ENCODE measurements at places on chromosomes 5 and 9.

GRCh38 chr5:106858616-106859015 is 812.1 kb downstream of the EFNA5 start:
- no peak for DNase-seq

- no peak for DNase-seq
Observed at GRCh38 chr5:170437621-170438375, 48.6 kb upstream of the KCNMB1 start.

- DNase-seq: no peak
Observed at GRCh38 chr5:126365446-126366198, 57.6 kb upstream of the GRAMD2B start.

- DNase-seq: no peak
Observed at GRCh38 chr5:88214655-88215054, 54.0 kb downstream of the TMEM161B start.

GRCh38 chr9:4686112-4686511 is 6.7 kb downstream of the CDC37L1 start:
- no peak for DNase-seq

DNA sequence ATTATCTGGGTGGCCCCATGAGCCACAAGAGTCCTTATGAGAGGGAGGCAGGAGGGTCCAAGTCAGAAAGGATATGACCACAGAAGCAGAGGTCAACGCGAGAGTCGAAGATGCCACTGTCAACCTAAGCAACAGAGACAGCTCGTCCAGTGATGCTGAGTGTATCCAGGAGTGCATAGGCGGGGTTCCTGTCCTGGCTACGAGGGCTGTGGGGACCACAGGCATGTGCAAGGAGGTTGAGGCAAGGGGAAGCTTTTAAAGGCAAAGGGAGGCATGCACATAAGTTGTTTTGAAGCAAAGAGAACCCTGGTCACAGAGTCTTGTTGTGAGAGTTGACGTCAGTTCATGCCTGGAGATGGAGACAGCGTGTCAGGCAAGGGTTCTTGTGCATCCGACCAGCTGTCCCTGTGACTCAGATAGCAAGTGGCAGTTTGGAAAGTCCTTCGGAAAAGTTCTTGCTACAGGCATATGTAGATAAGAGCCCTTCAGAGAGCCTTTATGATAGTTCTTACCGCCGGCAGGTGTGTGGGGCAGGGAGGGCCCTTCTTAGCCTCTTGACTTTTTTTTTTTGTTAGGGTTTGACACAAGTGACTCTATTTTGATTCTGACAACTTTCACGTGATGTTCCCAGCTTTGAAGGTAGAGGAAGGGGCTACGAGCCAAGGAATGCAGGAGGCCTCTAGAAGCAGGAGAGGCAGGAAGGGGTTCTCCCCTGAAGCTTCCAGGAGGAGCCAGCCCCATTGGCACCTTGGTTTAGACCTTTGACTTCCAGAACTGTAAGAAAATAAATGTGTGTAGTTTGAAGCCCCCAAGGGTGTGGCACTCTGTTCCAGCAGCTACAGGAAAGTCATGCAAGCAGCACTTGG is 66.0 kb upstream of the FCN1 start:
- DNase-seq: no peak

DNA sequence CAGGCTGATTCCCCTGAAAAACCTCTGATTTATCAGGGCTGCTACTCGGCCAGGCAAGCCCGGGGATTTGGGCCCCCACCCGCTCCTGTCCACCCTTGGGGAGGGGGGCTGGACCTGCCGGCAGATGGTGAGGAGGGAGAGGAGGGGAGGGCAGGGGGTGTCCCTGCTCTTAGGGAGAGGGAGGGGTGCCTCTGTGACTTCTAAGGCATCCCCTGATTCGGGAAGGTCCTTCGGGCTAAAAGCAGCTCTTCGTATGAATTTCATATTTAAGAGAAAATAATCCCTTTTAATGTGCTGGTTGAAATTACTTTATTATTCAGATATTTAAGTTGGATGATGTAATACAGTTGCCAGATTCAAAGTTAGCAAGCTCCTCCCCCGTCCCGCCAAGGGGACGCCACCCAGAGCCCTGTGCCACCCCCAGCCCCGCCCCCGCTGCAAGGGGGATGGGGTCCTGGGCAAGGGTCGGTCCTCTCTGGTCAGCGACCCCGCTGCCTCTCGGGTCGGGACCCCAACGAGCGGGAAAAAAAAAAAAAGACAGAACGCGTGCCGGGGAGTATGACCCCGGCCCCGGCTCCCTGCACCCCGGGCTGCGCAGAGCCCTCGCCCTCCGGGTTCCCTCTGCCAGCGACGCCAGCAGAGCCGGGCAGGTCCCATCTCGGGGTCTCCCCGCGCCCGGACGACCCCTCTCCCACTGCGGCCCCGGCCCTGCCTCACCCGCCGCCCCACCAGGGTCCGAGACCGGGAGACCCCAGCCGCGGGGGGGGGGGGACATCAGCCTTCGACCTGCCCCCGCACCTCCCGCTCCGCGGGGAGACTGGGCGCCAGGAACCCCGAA is 12.4 kb downstream of the LHX3 start:
- peak; percentile 14 for DNase-seq

DNA sequence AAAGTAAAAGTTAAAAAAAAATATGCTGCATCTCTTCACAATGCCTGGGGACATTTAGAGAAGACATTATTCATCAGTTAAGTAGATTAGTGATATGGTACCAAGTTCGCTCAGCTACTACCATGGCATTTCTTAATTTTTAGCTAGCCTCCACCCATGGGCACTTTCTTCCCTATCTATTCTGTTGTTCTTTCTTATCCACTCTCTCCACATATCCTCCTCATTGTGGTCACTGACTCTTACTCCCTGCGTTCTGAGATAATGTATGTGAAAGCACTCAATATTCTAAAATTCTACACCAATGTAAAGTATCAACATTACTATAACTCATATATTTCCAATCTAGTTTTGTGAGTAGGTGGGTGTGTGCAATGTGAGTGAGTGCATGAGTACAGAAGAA is 609.7 kb upstream of the DAB2 start:
- DNase-seq: no peak

- DNase-seq: no peak
Observed at GRCh38 chr5:172353271-172353812, 69.8 kb upstream of the UBTD2 start.

GRCh38 chr9:104948277-104948676 is 20.3 kb upstream of the ABCA1 start:
- DNase-seq: no peak

GRCh38 chr5:83256091-83256780 is 178.9 kb downstream of the XRCC4 start:
- peak; percentile 5 for DNase-seq

GRCh38 chr9:71483436-71483835 is 284.9 kb downstream of the CEMIP2 start:
- DNase-seq: no peak

DNA sequence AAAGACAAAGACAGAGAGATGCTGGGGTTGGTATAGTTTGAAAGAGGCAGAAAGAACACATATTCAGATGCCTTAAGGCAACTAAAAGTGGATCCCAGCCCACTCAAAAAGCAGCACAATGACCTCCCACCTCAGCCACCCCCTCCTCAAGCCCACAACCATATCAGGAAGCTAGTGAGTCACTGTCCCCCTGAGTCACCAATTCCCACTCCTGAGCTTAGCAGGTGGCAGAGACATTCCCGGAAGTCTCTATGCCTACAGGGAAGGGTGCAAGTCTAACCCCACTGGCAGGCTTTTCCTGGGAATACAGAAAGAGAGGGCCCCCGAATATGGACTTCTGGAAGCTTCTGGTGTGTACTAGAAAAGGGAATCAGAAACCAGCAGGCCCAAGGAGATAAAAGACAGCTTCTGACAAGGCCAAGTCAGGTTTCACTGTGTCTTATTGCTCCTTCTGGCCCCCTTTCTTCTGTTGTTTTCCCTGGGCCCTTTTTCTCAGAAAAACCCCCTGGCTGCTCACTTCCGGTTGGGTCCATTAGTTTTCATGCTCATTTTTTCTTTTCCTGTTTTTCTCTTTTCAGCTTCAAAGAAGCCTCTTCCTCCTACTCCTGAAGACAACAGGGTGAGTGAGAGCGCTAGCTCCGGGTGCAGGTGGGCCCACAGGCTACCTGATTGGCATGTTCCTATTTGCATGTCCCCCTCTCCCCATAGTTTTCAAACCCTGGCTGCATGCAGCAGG is 36.8 kb downstream of the ITK start:
- no peak for DNase-seq

GRCh38 chr9:10127867-10128266 is 484.9 kb downstream of the PTPRD start:
- no peak for DNase-seq

GRCh38 chr9:107466826-107467225 is 22.7 kb downstream of the KLF4 start:
- no peak for DNase-seq

- no peak for DNase-seq
Observed at GRCh38 chr9:33024126-33024965, 727 bp upstream of the DNAJA1 start.

- DNase-seq: no peak
Observed at GRCh38 chr5:91486638-91487037, 103.5 kb upstream of the ARRDC3 start.

GRCh38 chr9:92668746-92669526 is 995 bp downstream of the IPPK start:
- no peak for DNase-seq

DNA sequence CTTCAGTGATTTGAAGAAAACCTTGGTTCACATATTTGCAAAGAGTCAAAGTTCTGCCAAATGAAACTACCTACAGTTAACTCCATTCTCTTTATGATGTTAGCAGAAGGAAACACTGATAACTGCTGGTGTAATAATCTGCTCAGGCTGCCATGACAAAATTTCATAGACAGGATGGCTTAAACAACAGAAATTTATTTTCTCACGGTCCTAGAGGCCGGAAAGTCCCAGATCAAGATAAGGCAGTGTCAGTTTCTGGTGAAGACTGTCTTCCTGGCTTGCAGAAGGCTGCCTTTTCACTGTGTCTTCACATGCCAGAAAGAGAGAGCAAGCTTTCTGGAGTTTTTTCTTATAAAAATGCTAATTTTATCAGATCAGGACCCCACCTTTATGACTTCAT is 102.4 kb upstream of the PARP8 start:
- no peak for DNase-seq

GRCh38 chr9:88233091-88233490 is 94.8 kb upstream of the SPATA31C2 start:
- no peak for DNase-seq

- peak; percentile 51 for DNase-seq
Observed at GRCh38 chr9:129995409-129996160, 47.4 kb downstream of the FNBP1 start.

GRCh38 chr5:168317521-168318147 is 26.2 kb downstream of the WWC1 start:
- DNase-seq: peak; percentile 73

- DNase-seq: no peak
Observed at GRCh38 chr5:154677921-154678320, 77.3 kb upstream of the LARP1 start.

- DNase-seq: no peak
Observed at GRCh38 chr5:160312960-160313727, 780 bp upstream of the CCNJL start.

DNA sequence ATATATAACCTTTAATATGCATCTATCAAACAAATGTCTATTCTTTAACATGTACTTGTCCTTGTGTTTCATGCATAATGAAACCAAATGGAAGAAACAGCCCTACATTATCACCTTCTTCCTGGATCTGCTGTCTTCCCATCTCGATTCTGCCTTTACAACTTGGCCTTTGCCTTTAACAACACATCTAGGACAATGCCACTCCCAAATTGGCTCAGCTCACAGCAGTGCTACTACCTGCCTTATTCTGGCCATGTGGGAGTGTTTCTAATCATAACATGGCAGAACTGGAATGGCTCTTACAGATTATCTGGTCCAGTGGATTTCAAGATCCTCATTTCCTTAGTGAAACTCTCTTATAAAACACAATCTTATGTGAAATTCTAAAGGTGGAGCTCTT is 176.5 kb downstream of the CARTPT start:
- no peak for DNase-seq

DNA sequence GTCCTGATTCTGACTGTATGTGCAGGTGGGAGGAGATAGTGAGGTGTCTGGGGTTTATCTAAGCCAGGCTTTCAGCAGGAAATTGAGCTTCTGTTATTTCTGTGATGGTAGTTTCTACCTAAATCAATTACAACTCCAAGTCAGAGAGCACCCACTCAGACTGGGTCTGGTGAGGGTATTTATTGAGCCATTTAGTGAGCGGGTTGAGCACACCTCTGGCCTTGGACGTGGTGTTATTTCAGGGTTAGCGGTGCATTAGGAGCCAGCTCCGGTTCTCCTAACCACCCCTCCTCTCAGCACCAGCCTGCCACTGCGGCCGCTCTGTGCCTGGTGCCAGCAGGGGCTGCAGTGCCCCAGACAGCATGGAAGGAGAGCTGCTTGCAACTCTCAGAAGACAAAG is 238.9 kb downstream of the CACNA1B start:
- no peak for DNase-seq

- no peak for DNase-seq
Observed at GRCh38 chr5:140207250-140207964, 32.4 kb downstream of the CYSTM1 start.

- DNase-seq: no peak
Observed at GRCh38 chr5:891837-892393, 686 bp downstream of the BRD9 start.

DNA sequence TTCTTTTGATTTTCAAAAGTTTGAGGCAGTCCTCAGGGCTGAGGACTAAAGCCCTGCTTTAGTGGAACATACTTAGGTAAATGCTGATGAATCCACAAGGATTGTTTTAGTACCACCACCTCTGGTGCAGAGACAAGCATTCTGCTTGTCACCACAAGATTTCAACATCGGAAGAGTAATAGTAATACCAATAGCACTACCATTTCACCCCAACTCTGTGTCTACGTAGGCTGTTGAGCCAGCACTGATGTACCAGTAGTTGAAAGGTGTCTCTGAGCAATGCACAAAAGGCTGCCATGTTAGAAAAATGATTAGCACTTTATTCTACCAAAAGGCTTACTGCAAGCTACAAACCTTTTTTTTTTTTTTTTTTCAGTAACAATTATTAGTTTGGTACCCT is 213.2 kb upstream of the SLC24A2 start:
- DNase-seq: no peak

- DNase-seq: no peak
Observed at GRCh38 chr5:148542812-148543211, 111.5 kb downstream of the HTR4 start.

DNA sequence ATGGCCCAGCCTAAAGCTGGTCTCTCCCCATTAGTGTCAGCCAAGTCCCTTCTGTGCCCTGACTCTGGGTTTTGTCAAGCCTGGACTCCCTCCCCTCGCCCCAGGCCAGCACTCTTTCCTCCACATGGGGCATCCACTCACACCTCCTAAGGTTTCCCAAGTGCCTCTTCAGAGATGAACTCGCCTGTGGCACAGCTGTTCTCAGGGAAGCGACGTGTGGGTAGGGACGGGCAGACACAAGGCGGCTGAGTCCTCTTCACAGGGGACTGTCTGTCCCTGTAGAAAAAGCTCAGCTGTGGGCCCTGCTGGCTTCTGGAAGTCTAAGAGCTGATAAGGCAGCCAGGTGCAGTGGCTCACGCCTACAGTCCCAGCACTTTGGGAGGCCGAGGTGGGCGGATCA is 78.5 kb downstream of the CACNA1B start:
- no peak for DNase-seq

DNA sequence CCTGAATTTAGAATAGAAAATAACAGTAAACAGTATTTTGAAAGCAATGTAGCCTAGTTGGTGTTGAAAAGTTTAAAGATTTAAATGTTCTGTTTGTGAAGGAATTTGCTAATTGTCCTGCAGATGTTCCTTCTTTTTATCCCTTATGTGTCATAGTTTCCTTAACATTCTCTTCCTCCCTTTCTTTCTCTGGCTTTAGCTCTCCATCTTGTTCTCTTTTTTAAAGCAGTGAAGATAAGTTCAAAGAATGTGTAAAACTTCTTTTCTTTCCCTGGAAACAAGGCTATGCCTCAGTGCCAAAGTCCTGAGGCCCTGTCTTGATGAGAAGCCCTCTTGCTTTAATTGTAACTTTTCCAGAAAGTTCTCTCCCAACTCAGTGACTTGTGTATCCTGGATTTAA is 24.4 kb upstream of the GAS1 start:
- DNase-seq: no peak

All from fibroblast of the conjunctiva (primary cell).